Upper lobe of left lung (tissue), 6 donors: ENCODE measurements at places on chromosomes 2 and 18.

GRCh38 chr2:156087875-156088274, 244.6 kb downstream of the NR4A2 start:
- no peak for DNase-seq

DNA sequence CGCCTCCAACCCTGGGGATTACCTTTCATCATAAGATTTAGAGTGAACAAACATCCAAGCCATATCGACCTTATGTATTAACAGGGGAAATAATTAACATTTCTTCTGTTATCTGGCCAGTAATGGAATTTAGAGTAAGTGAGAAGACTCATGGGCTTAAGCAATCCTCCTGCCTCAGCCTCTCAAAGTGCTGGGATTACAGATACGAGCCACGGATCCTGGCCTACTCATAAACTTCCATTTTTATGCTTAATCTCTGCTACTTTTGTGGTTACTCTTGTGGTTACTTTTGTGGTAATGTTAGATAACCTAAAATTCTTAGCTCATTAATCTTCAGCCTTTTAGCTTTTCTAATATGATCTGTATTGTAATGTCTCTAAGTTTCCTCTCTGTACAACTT, 159.3 kb upstream of the SLC8A1 start:
- no peak for DNase-seq

GRCh38 chr2:217382794-217383193, 522.9 kb upstream of the TNP1 start:
- no peak for DNase-seq

- DNase-seq = no peak
These were observed 1.4 kb downstream of the LAMA1 start for GRCh38 chr18:7116001-7116730.

DNA sequence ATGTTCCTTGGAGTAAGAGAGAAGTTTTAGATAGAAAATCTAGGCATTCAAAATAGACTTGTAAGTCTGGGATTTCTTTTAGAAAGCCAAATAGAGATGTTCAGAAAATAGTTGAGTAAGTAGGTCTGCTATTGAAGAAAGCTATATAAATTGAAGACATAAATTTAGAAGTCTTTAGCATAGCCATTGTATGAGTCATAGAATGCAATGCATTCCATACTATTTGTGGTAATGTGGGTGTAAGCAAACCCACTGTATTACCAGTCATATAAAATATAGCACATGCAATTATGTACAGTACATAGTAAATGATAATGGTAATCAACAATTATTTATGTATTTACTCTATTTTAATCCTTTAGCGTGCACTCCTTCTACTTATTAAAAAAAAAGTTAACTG, 14.1 kb downstream of the MC4R start:
- DNase-seq = no peak

- DNase-seq = no peak
These were observed 62.1 kb downstream of the NABP1 start for GRCh38 chr2:191740016-191740419.

GRCh38 chr2:10148268-10148667, 25.7 kb downstream of the RRM2 start:
- no peak for DNase-seq

GRCh38 chr2:121502781-121503180, 27.9 kb upstream of the RNU4ATAC start:
- no peak for DNase-seq

- DNase-seq = no peak
These were observed 157.5 kb downstream of the ZFP36L2 start for GRCh38 chr2:43068631-43069517.

DNA sequence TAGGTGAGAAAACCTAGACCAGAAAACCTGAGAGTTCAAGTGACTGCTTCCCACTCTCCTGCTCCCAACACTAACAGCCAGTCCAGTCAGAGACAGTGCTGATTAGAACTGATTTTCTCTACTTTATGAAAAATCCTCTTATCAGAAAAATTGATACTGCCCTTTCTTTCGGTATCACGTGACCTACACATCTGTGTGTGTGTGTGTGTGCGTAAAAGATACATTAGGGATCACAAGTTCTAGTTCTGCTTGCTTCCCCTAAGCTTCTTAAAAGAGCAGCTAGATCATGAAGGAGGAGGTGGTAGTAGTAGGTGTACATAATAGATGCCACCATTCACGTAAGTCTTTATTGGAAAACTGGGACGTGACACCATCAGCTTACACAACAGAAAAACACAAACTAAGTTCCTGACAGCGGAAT, 1.5 kb downstream of the ARL5A start:
- DNase-seq = no peak

GRCh38 chr2:113034016-113034415, 18.7 kb downstream of the IL36B start:
- DNase-seq = no peak

- no peak for DNase-seq
These were observed 89.8 kb downstream of the LOXHD1 start for GRCh38 chr18:46567196-46567595.

DNA sequence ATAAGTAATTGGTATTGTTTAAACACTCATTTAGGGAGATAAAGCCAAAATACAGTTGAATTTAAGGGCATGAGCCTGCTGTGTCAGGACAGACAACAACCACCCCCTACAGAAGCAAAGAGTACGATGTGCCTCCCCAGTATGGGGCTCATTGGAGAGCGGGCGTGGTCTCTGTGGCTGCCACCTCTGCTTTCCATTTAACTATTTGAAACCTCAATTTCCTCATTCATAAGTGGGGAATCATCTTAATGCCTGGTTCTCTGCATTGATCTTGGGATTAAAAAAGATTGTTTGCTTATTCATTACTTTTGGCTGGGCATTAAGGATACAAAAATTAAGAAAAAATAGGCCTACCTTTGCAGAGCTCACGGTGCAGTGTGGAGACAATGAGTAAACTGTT, 21.4 kb downstream of the KCNS3 start:
- DNase-seq = no peak

DNA sequence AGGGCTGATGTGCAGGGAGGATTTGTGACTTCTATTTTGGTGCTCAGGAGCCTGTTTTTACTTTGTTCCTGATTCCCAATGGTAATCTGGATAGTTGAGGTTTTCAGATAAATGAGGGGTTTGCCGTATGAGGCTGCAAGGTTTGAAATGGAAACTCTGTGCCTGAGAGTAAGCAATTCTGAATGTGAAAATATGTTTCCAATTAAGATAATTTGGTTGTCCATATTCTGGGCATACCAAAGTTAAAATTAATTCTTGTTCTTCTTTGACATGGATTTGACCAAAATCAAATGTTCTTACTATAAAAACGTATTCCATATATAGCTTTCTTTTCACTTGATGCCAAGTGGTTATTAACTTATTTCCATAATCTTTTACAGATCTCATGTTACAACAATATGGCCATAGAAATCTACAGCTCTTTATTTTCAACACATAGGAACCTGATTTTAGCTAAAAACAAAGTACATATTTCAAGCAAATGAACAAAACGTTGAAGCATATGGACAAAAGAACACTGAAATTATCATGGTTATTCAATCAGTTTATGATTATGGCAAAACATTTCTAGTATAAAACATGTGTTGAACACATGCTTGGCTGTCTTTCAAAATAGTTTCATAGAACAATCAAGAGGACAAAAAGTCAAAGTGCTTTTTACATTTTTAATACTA, 63.4 kb upstream of the ARHGAP28 start:
- DNase-seq = no peak

- DNase-seq = no peak
These were observed 126.7 kb downstream of the MYCN start for GRCh38 chr2:16067037-16067406.

GRCh38 chr2:39739386-39739785, 39.7 kb downstream of the THUMPD2 start:
- DNase-seq = no peak

DNA sequence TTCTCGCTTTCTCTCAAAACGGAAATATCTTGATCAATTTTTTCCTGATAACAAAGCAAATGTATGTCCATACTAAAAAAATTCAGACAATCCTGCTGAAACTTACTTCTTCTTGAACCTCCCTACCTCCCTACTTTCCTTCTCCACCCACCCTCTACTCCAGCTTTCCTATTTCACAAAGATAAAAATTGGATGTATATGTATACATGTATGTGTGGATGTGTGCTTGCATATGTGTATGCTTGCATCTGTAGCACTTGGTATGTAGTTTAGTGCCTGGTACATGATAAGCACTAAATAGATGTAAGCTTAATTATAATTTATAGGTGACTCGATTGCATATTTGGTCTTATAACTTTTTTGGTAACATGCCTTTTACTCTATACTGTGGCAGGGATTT, 167.5 kb upstream of the ITGA4 start:
- DNase-seq = no peak

GRCh38 chr2:23669413-23670244, 257.3 kb downstream of the ATAD2B start:
- peak; percentile 79 for DNase-seq

DNA sequence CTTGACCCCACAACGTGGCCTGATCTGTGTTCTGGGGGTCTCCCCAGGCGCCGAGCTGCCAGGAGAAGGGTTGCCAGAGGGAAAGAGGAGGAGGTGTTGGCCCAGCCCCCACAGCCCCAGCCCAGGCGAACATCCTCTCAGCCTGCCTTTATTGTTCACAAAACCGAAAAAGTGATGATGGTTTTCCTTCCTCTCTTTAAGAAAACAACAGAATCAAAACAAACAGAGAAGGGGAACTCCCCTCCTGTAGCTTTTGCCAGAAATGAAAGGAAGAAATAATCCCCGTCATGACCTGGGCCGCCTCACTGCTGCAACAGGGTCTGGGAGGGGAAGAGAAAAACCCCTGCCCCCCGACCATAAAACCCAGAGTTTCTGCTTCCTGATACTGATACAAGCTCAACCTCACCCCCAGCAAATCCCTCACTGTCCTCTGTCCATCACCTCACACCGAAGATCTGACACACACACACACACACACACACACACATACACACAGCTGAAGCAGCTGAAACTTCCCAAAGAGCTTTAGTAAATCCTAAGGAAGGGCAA, 52.0 kb downstream of the ZFP36L2 start:
- no peak for DNase-seq

- no peak for DNase-seq
These were observed 250.5 kb upstream of the SKOR2 start for GRCh38 chr18:47501946-47502345.
